Activated CD8-positive, alpha-beta memory T cell treated with anti-CD3 and anti-CD28 coated beads for 1 hour (primary cell): ENCODE measurements at places on chromosomes 16 and 17.

- DNase-seq: no peak
Measured at GRCh38 chr17:61223725-61224124, 175.9 kb upstream of the TBX2 start.

DNA sequence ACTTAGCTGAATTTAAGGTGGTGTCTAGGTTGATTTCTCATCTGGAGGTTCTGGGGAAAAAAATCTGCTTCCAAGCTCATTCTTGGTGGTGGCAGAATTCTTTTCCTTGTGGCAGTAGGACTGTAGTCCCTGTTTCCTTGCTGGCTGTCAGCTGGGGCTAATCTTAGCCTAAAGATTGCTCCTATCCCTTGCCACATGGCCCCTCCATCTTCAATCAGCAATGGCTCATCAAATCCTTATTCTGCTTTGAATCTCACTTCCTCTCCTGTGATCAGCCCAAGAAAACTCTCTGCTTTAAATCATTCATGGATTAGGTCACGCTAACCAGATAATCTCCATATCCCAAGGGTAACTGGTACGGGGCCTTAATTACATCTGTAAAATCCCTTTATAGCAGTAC is 6.6 kb downstream of the FAM20A start:
- no peak for DNase-seq

DNA sequence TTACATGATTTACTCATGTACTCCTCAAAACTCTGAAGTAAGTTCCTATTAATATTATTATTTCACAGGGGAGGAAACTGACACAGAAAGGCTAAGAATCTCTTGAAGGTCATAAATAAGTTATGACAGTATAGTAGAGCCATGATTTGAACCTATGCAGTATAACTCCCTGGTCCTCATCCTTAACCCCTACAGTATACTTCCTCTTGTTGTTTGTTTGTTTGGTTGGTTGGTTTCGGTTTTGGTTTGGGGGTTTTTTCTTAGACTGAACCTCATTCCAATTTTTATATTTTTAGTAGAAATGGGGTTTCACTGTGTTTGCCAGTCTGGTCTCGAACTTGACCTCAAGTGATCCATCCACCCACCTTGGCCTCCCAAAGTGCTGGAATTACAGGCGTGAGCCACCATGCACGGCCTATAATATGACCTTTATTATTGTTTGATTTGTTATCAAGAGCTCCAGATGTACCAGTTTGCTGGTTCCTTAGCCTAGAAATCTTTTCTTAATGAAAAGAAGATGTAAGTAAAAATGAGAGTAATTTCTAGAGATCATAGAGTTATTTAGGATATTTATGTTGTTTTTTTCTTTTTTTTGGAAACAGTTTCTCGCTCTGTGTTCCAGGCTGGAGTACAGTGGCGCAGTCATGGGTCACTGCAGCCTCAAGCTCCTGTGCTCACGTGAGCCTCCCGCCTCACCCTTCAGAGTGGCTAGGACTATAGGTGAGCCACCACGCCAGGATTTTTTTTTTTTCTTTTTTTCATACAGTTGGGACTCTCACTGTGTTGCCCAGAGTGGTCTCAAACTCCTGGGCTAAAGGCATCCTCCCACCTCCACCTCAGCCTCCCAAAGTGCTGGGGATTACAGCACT is 4.8 kb downstream of the PRR11 start:
- DNase-seq: no peak

- DNase-seq: no peak
Measured at GRCh38 chr17:8887834-8888703, 20.6 kb upstream of the PIK3R6 start.

DNA sequence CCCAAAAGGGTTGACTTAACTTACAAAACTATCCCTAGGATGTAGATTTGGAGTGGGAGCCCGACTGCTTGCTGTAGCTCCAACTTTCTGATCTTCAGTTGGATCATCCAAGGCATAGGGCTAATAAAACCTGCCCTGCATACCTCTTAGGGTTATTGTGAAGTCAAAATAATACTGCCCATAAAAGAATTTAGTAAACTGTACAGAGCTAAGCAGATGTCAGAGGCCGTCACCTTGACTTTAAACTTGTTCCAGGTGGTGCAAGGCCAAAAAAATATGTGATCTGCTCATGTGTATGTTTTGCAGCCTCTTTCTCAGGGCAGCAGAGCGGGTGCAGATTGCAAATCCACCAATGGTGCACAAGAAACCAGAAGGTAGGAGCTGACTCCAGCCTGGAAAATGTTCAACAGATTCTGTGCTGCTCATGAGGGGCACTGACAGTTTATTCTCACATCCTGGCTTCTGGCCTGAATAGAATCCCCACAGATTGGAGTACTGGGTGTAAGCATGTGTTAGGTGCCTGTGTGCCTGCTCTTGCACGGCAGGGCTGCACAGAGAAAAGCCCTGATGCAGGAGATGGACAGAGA is 180.7 kb downstream of the MAP2K4 start:
- no peak for DNase-seq

DNA sequence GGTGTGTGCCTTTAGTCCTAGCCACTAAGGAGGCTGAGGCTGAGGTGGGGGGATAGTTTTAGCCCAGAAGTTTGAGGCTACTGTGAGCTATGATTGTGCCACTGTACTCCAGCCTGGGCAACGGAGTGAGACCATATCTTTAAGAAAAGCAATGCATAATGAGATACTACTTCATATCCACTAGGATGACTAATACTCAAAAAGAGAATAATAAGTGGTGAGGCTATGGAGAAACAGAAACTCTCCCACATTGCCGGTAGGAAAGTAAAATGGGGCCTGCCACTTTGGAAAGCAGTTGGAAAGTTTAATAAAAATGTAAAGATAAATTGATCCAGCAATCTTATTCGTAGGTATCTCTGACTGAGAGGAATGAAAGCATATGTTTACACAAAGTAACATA is 4.6 kb upstream of the NPIPB2 start:
- DNase-seq: no peak

DNA sequence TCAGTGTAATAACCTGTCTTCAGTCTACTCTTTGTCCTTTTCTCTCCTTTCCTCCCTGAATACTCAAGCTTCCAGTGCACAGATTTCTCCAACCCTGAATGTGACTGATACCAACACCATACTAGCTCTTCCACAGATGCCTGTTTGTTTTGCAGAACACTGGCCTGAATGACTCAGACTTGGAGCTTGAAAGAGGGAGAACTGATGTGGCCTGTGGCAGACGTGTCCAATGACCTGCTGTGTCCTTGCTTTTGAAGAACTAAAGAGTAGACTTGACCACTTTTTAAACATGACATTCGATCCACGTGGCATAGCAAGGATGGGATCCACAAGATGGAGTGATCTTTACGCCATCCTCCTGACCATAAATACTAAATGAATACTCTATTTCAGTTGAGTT is 361.0 kb downstream of the WWOX start:
- DNase-seq: no peak

GRCh38 chr17:59839651-59840328 is 53.0 kb downstream of the TUBD1 start:
- no peak for DNase-seq

- DNase-seq: no peak
Measured at GRCh38 chr17:17325816-17326215, 22.6 kb downstream of the NT5M start.

- DNase-seq: no peak
Measured at GRCh38 chr17:79728908-79729471, 1.8 kb upstream of the ENPP7 start.

DNA sequence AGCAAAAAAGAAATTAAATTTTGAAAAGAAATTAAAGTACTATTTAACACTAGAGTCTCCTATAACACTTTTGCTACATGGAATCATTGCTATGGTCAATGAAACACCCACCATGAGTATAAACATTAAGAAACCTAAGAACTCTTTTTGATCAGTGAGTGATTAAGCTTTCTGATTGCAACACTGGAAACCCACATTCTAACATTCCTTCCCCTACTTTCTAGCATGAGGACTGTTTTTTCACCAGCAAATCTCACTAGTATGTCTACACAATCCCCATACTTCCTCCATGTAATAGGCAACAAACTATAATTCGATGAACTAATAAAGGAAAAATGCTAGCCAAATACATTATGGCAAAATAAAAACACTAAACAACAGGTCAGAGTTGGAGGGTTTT is 54.7 kb downstream of the SKAP1 start:
- DNase-seq: no peak

- DNase-seq: no peak
Measured at GRCh38 chr16:78817200-78817739, 717.8 kb downstream of the WWOX start.
